ENCODE measurements at places on chromosomes 5 and 9. TPM values are rescaled to one million over a fixed set of nuclear protein-coding genes. Genes with fewer than 3 reads are reported as not detected.

The GBA2 gene
- total RNA-seq: 57.7 TPM

The PCA3 gene
- total RNA-seq: not detected

The CDH18 gene
- total RNA-seq: 0.60 TPM

The ZDHHC11B gene
- 9.1 TPM for total RNA-seq

The ROR2 gene
- total RNA-seq: 28.4 TPM

The ZNF366 gene
- total RNA-seq: 5.0 TPM

The GPX8 gene
- 26.1 TPM for total RNA-seq

The IFNA2 gene
- not detected for total RNA-seq

The EHMT1 gene
- total RNA-seq: 59.6 TPM

The LCN1 gene
- not detected for total RNA-seq

The SPTAN1 gene
- 409 TPM for total RNA-seq

The BRINP1 gene
- total RNA-seq: 2.5 TPM

The TAF11L5 gene
- not detected for total RNA-seq

The NOXA1 gene
- 2.0 TPM for total RNA-seq

The ITGA1 gene
- 134 TPM for total RNA-seq

Measured in posterior vena cava (tissue), 2 donors.